ENCODE measurements at places on chromosomes 2 and 18.
A peak's percentile ranks its signal among the peaks of the same experiment; 100 is the strongest.

GRCh38 chr18:36441426-36442240, 144.1 kb downstream of the FHOD3 start:
- DNase-seq, result no peak

- no peak for DNase-seq
Observed at GRCh38 chr2:150778828-150779227, 291.4 kb upstream of the RND3 start.

DNA sequence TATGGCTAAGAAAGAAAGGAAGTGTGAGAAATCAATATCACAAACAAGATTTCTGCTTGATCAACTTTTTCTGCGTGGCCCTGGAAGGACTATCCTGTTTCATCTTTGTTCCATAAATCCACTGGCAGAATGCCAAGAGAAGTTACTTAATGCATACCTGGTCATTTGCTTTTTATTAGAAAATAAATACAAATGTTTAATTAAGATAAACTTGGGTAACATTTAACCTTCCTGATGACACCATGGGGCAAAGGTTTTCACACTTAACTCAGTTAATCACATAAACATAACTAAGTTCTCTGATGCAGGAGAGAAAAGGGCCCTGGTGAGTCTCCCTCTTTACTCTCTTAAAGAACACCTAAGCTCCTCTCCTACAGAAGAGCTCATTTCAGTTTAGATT, 203.3 kb downstream of the AFF3 start:
- DNase-seq, result no peak

GRCh38 chr18:49827996-49828395, 14.7 kb upstream of the ACAA2 start:
- no peak for DNase-seq

GRCh38 chr18:35463827-35464226, 33.9 kb downstream of the INO80C start:
- no peak for DNase-seq

GRCh38 chr2:127655209-127656073, 9.5 kb downstream of the GPR17 start:
- no peak for DNase-seq

DNA sequence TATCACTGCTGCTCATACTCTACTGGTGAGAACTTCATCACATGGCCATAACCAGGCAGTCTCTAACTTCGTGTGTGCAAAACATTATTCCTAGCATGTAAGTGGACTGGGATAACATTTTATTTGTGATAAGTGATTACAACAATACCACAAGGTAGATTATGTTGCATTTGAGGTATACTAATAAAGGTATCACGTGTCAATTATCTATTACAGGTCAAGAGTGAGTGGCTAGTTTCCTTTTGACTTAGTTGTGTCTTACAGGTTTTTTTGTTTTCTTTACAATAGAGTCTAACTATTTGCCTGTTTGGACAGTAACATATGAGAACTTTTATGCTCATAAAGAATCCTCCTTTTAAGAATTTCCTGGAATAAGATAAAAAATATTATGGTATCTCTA, 67.2 kb upstream of the DSC1 start:
- DNase-seq, result no peak

DNA sequence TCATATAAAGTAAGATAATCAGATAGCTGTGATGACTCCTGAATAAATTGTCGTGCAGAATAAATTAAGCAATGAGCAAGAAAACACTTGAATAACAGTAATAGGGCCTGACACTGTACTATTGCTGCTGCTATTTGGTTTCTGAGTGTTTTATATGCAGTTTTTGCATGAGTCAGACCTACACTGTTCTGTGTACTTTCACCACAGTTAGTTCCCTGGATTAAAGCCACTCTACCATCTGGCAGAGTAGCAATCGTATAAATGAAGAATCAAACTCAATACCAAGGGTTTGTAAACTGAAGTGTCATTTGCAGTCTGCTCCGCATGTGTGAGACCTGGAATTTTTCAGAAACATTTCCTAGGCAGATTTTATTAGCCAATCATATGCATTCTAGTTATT, 398.6 kb upstream of the CDH7 start:
- no peak for DNase-seq

DNA sequence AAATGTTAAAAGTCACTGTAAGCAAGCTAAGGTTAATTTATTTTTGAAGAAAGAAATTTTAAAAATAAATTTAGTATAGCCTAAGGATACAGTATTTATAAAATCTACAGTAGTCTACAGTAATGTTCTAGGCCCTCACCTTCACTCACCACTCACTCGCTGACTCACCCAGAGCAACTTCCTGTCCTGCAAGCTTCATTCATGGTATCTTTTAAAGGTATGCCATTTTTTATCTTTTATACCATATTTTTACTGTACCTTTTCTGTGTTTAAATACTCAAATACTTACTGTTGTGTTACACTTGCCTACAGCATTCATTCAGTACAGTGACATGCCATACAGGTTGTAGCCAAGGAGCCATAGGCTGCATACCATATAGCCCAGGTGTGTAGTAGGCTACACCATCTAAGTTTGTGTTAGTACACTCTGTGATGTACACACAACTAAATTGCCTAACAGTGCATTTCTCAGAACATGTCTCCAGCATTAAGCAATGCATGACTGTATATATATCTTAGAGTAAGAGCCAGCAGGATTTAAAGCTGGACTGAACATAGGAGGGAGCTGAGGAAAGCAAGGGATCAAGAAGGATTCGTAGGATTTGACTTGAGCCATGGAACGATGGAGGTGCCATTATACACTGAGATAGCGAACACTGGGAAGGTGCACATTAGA, 83.1 kb upstream of the KLF7 start:
- no peak for DNase-seq

DNA sequence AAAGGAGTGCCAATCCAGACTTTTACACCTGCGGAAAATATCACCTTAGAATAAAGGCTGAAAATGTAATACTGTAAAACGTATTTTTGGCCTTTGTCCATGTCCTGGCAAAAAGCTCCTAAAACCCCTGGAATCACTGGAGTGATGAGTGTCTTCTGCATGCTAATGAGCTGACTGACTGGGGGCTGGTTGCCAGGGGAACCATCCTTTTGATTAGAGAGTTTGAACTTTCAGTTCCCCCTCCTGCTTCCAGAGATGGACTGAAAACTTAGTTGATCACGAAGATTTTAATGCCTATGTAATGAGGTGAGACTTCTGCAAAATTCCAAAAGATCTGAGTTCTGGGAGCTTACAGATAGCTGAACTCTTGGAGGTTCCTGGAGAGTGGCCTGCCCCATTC, 20.5 kb downstream of the PUM2 start:
- no peak for DNase-seq

DNA sequence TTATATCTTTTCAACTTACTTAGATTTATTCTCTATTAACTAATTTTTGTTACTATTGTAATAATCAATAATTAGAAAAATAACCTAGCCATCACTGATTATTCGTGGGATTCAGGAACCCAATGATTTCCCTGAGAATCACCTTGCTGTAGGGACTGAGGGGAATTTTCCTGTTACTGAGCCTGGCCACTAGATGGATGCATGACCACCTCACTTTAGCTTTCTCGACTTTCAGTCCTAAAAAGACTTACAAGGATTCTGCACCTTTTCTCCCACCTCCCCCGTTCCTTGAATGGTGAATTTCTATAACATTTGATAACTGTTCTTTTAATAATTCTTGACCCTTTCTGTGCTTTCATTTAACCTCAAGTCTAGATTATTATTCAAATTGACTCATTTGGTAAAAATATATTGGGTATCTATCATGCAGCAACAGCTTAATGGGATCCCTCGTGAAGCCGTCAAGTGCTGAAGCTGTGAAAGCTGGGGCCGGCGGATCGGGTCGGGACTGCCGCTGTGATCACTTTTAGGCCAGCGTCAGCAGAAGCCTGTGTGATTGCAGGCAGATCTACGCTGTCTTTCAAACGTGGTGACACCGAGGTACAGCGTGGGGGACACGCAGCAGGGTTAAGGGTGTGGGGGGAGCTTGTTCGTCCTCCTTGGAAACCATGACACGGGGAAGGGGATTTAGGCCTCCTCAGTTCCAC, 38.8 kb upstream of the TMEM18 start:
- no peak for DNase-seq

- DNase-seq, result peak; percentile 65
Observed at GRCh38 chr2:66929632-66930338, 467.3 kb upstream of the ETAA1 start.

GRCh38 chr2:226334981-226335720, 464.5 kb downstream of the IRS1 start:
- peak; percentile 9 for DNase-seq

- no peak for DNase-seq
Observed at GRCh38 chr2:47359375-47359868, 43.5 kb upstream of the MSH2 start.

DNA sequence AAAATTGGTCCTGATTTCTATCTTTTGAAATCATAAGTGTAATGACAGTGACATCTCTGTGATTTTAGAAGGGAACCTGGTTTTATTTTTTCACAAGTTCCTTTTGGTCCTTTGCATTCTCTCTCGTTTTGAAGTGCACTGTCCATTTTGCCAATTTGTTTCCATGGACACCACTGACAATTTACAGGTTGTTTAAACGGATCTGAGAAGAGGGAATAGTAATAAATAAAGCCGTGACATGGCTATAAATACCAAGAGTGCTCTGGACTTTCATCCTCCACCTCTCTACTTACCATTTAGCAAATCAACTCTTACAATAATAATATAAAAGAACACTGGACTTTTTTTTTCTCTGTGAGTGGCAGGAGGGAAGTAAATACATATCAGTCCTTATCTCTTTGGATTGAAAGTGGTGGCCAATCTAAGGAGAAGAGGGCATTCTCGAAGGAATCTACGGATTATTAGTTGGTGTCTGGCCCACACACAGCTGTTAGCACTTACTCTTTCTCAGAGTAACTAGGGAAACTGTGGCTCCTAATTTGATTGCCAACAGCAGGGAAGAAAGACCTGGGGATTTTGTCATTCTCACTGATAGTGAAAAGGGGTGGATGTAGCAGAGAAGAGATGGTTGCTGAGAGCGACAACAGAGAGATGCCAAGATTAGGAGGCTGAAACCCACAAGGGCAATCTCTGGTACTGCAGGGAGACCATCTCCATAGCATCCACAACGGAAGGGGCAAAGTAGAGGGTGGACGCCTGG, 108.7 kb upstream of the FSHR start:
- no peak for DNase-seq

- peak; percentile 82 for DNase-seq
Observed at GRCh38 chr18:75408554-75409506, 18.7 kb downstream of the SMIM21 start.

GRCh38 chr18:67219821-67220220, 296.7 kb downstream of the DSEL start:
- DNase-seq, result no peak

- no peak for DNase-seq
Observed at GRCh38 chr2:172950565-172950964, 125.1 kb upstream of the MAP3K20 start.

GRCh38 chr2:44972771-44973535, 31.5 kb downstream of the SIX3 start:
- DNase-seq, result no peak

GRCh38 chr2:179966778-179967394, 40.2 kb downstream of the CWC22 start:
- DNase-seq, result no peak

GRCh38 chr2:84643991-84644390, 127.7 kb downstream of the DNAH6 start:
- DNase-seq, result no peak

GRCh38 chr2:197209742-197210408, 100.7 kb downstream of the ANKRD44 start:
- DNase-seq, result peak; percentile 58

DNA sequence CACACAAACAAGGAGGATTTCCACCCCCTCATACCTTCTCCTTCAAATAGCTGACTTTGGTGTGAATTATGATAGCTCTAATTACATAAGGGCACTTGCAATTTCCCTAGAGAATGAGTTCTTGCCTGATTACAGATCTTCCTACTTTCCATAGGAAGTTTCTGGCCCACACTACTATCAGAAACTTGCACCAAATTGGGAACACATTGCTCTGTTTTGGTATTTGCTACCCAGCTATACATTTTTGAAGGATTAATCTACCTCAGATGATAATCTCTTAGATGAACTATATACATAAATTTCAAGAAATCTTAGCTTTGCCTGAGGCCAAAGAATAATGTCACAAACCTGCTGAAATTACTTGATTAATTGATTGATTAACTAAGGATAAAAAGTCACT, 4.9 kb downstream of the DCC start:
- DNase-seq, result no peak

DNA sequence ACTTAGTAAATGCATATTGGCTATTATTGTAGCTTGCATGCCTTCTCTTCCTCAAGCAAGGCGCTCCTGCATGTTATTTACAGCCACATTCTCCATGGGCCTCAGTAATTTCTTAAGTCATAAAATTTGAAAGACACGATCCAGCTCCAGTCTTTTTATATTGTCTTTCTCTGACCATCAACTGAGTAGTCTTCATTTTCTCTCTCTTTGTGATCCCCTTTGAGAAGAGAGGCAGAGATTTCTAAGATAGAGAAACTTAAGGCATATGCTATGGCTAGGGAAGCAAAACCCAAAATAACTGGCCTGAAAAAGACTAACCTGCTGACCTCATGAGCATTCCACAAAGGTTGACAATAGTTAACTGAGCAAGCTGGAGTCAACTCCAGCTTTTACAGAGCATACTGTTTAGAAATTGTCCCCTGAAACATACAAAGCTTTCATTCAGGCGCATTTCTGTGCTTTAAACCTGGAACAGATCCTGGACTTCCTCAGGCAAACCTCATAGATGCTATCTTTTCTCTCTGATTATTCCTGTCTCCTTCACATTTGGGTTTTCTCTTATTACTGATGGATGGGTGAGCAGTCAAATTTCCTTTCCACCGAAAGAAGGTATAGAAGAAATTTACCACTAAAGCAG, 4.6 kb downstream of the DPP4 start:
- no peak for DNase-seq

DNA sequence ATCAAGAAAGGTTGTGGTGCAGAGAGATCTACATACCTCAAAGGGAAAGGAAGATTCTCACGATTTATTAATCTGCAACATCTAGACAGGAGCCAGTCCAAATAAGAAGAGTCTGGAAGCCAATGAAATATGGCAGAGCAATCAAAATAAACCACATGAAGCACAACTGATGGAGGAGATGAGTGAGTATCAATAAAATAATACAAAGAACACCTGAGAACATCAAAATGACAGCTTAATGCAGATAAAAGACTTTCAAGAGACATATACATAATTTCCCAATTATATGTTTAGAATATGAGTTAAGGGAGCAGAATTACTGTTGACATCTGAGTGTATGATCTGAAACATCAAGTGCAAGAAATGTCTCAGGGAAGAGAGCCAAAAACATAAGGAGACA, 12.5 kb upstream of the DOK6 start:
- no peak for DNase-seq

- DNase-seq, result no peak
Observed at GRCh38 chr2:151508519-151508918, 98.8 kb downstream of the RIF1 start.

- DNase-seq, result no peak
Observed at GRCh38 chr2:36556842-36557241, 41.1 kb downstream of the FEZ2 start.

DNA sequence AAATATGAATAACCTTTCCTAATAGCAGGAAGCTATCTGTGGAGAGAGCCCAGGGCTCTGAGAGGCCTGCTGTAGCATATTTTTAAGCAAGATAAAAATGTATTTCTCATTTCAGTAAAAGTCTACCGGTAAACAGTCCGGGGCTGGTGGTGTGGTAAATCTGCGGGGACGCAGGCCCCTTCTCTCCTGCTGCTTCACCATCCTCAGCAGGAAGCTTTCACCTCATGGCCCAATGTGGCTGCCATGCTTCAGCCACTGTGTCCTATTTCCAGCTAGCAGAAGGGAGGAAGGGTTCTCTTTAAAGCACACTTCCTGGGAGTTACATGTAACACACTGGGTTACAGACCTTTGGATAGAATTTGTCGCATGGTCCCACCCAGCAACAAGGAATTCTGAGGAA, 79.5 kb upstream of the ODC1 start:
- DNase-seq, result no peak
